ENCODE measurements at places on chromosomes 5 and 9. TPM values are rescaled to one million over a fixed set of nuclear protein-coding genes. Genes with fewer than 3 reads are reported as not detected.

Gene BHMT2
- not detected for total RNA-seq

Gene ORM2
- total RNA-seq = not detected

Gene PIP5KL1
- total RNA-seq = 2.7 TPM

Gene FAT2
- not detected for total RNA-seq

Gene RNF208
- total RNA-seq = 0.36 TPM

Gene IFNE
- total RNA-seq = not detected

Gene RANBP6
- 16.8 TPM for total RNA-seq

Gene PCDHA8
- total RNA-seq = not detected

Gene LCN1
- total RNA-seq = not detected

Gene PTPDC1
- 1.5 TPM for total RNA-seq

Gene MCCC2
- 53.0 TPM for total RNA-seq

Gene PCDHA12
- total RNA-seq = not detected

Gene LEAP2
- total RNA-seq = 6.6 TPM

Gene ENTPD2
- total RNA-seq = not detected

Gene STPG3
- 0.61 TPM for total RNA-seq

Gene GPR150
- total RNA-seq = 0.51 TPM

Gene CCDC152
- total RNA-seq = 20.8 TPM

Gene TXN
- 155 TPM for total RNA-seq

Gene SEMA6A
- total RNA-seq = not detected

Gene IFNA21
- total RNA-seq = not detected

Gene TXNDC8
- not detected for total RNA-seq

Gene SYNPO
- total RNA-seq = not detected

Gene OR1L8
- 0.40 TPM for total RNA-seq

Gene CYSRT1
- total RNA-seq = 1.2 TPM

Gene LHFPL2
- total RNA-seq = 4.8 TPM

Gene RGS7BP
- not detected for total RNA-seq

Gene GCNT4
- not detected for total RNA-seq

Gene URM1
- 22.7 TPM for total RNA-seq

Gene SPEF2
- total RNA-seq = not detected

Gene SIT1
- total RNA-seq = 97.6 TPM

Gene AQP7
- not detected for total RNA-seq

Gene ADAMTSL2
- total RNA-seq = not detected

Gene WNT8A
- total RNA-seq = not detected

Gene RRAGA
- 32.0 TPM for total RNA-seq

Gene CARTPT
- total RNA-seq = not detected

Gene LVRN
- 0.11 TPM for total RNA-seq

Gene FBN2
- total RNA-seq = not detected
